ENCODE measurements at places on chromosomes 2 and 18.
A peak's percentile ranks its signal among the peaks of the same experiment; 100 is the strongest.

- no peak for DNase-seq
Measured at GRCh38 chr2:152016181-152017120, 82.4 kb downstream of the CACNB4 start.

- DNase-seq: no peak
Measured at GRCh38 chr2:74530239-74531187, 780 bp downstream of the HTRA2 start.

GRCh38 chr18:56108478-56109367, 520.7 kb upstream of the TCF4 start:
- DNase-seq: no peak

- DNase-seq: no peak
Measured at GRCh38 chr2:98454073-98454472, 9.4 kb downstream of the INPP4A start.

DNA sequence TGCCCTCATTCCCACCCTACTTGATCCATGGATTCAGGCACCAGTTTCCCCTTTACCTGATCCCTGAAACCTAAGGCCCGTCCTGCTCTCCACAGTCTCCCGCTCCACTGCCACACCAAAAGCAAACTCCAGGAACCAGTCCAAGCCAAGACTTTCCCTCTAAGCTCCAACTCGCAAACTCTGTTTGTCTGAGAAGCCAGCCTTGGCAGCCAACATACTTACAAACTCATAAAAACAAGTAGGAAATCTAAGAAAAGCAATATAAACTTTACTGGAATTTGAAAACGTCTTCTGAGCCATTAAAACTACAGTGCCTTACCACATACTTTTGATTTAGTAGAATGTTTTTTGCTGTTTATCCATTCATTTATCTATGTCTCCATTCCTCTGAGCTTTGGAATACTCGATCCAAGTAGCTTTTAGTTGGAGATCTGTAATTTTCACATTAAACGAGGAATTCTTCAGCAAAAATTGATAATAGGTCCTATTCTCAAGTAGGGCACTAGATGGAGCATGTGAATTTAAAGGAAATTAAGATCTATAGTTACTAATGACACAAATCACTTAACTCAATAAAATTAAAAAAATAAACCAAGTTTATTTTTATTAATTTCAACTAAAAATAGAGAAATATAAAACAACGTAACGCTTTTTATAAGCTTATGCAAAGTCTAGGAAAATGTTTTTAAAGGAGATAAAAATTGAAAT, 199.7 kb downstream of the MYO3B start:
- no peak for DNase-seq

DNA sequence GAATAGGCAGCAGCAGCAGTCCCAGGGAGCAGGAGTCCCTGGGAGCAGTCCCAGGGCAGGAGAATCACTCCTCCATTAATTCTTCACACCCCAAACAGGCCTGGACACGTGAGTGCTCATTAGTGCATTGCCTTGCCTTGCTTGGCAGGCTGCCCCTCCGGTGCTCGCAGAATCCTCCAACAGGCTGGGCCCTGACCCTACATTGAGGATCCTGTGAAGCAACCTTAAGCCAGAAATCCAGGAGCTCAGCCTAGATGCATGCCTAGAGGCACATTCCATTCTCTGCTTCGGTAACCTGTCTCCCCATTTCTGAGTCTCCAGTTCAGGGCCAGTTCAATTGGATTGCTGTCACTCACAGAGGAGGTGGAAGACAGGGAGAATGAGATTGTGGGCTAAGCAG, 97.4 kb upstream of the LRATD1 start:
- no peak for DNase-seq

DNA sequence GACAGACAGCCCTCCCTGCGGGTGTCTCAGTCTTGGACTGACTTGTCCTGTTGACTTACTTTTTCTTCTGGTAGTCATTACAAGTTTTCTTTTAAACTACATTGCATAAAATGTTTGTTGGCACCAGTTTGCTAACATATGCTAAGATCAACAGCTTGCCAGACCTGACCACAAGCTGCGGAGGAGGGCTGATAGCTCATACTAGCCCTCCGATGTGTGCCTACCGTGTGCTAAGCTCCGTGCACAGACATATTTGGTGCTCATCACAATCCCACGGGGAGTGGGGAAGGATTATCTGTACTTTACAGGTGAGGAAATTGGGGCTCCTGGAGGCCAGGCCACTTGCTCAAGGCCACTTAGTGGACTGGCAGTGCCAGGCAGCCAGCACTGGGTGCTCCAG, 72.8 kb upstream of the YPEL5 start:
- no peak for DNase-seq

GRCh38 chr2:85666435-85667316, 1.3 kb downstream of the SFTPB start:
- DNase-seq: no peak

DNA sequence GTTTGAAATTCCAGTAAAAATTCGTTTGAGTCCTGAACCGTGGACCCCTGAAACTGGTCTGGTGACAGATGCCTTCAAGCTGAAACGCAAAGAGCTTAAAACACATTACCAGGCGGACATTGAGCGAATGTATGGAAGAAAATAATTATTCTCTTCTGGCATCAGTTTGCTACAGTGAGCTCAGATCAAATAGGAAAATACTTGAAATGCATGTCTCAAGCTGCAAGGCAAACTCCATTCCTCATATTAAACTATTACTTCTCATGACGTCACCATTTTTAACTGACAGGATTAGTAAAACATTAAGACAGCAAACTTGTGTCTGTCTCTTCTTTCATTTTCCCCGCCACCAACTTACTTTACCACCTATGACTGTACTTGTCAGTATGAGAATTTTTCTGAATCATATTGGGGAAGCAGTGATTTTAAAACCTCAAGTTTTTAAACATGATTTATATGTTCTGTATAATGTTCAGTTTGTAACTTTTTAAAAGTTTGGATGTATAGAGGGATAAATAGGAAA, 80.7 kb downstream of the ACSL3 start:
- no peak for DNase-seq

DNA sequence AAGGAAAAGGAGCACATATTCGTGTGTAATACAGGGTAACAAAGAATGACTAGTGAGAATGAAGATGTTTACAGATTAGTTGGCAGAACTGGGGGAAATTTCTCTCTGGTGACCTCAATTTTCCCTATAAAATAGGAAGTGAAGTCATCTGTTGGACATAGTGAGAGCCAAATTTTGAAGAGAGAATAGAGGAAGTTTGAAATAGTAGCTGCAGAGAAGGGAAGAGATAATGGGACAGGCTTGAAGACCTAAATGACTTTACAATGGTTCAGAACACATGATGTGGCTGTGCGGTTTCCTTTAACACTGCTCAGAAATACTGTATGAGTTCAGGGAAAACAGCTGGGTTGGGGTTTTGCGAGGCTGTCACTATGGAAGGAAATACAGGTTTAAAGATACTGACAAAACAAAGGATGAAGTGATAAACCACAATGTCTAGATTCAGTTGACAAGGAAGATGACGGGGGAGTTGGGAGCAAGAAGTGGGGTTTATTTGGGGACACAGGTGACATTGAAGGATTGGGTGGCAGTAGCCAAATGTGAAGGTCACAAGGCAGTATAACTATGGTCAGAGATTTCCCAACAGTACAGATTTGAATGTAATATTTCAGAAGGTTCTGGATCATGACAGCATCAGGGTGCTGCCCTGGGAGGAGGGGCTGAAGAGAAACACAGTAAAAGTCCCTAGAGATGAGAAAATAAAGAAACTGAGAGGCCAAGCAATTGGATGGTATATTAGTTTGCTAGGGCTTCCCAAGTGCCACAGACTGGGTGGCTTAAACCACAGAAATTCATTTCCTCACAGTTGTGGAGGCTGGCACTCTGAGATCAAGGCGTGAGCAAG, 82.6 kb upstream of the TANK start:
- DNase-seq: peak; percentile 1

DNA sequence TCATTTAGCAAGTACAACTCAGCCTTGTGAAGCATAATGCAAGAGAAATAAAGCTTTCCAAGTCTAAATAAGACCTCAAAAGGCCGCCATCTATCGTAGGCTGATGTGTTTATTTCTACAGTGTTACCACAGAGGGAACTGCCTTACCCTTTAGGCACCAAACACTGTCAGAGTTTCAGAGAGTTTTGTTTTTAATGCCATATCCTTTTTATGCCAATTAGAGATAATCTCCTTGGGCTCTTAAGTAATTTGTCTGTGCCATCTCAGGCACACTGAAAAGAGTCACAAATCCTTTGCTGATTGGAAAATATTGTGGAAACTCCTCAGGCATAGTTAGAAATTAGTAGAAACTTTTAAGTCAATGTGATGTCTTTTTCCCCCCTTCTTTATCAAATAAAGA, 797.1 kb downstream of the SLC4A3 start:
- DNase-seq: no peak
